ENCODE measurements at places on chromosomes 13 and 19. TPM values are rescaled to one million over a fixed set of nuclear protein-coding genes. Genes with fewer than 3 reads are reported as not detected.

APLP1 gene
- total RNA-seq, result 6.6 TPM

CGB5 gene
- 0.16 TPM for total RNA-seq

C19orf73 gene
- total RNA-seq, result 2.1 TPM

SIGLEC11 gene
- total RNA-seq, result not detected

CCDC194 gene
- not detected for total RNA-seq

PPM1N gene
- total RNA-seq, result 0.34 TPM

ZSCAN4 gene
- not detected for total RNA-seq

PRR12 gene
- 3.4 TPM for total RNA-seq

ANGPTL8 gene
- not detected for total RNA-seq

CLIP3 gene
- 0.45 TPM for total RNA-seq

IRGC gene
- not detected for total RNA-seq

FAM83E gene
- total RNA-seq, result 1.2 TPM

NMRK2 gene
- total RNA-seq, result not detected

ZNF135 gene
- total RNA-seq, result not detected

LRRC8E gene
- 11.7 TPM for total RNA-seq

MTUS2 gene
- under 0.01 TPM for total RNA-seq

SAMD1 gene
- total RNA-seq, result 67.3 TPM

EDNRB gene
- total RNA-seq, result not detected

HSH2D gene
- not detected for total RNA-seq

HNRNPA1L2 gene
- 3.0 TPM for total RNA-seq

PROSER3 gene
- 8.6 TPM for total RNA-seq

KLK8 gene
- not detected for total RNA-seq

ZNF30 gene
- total RNA-seq, result 3.1 TPM

DHDH gene
- 0.57 TPM for total RNA-seq

CLEC4G gene
- total RNA-seq, result not detected

ZDHHC20 gene
- 48.3 TPM for total RNA-seq

NLRP9 gene
- total RNA-seq, result not detected

TEX29 gene
- 0.70 TPM for total RNA-seq

CDC42EP5 gene
- 1.7 TPM for total RNA-seq

COX7A1 gene
- total RNA-seq, result not detected

FFAR3 gene
- not detected for total RNA-seq

ZNF20 gene
- 3.0 TPM for total RNA-seq

SHD gene
- total RNA-seq, result not detected

VSTM1 gene
- 0.74 TPM for total RNA-seq

TSKS gene
- total RNA-seq, result not detected

TNFRSF19 gene
- 2.0 TPM for total RNA-seq

ZNF888 gene
- 0.03 TPM for total RNA-seq

FUT1 gene
- total RNA-seq, result 0.10 TPM

CALR gene
- total RNA-seq, result 1,453 TPM

HSPB6 gene
- not detected for total RNA-seq

PINLYP gene
- total RNA-seq, result 0.58 TPM

Data from HT1080 (cell line).